ENCODE measurements at places on chromosomes 1 and 21. TPM values are rescaled to one million over a fixed set of nuclear protein-coding genes. Genes with fewer than 3 reads are reported as not detected.

Gene RGS16
- total RNA-seq: 2.2 TPM

Gene SH2D2A
- 0.98 TPM for total RNA-seq

Gene LRRC3
- 1.1 TPM for total RNA-seq

Gene TSPAN1
- 2.3 TPM for total RNA-seq

Gene RYR2
- 392 TPM for total RNA-seq

Gene UQCRHL
- total RNA-seq: 5.5 TPM

Gene CFH
- total RNA-seq: 271 TPM

DNA sequence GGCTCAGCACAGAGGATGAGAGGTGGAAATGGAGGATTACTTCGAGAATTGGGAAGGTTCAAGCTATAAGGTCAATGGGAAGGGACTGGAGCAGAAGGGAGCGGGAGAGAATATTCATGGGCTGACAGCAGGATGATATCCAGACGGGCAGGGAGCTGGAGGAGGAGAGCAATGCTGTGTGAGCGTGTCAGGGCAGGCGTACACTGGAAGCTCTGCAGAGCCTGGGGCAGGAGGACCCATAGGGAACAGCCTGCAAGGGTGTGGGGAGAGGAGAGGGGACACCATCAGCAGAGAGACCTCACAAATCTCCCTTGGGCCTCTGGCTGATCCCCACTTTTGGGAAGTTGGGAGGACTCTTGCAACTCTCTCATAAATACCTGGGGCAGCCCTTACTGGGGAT is 13.7 kb downstream of the CSF1 start:
- no peak for DNase-seq

GRCh38 chr1:54376430-54377039 is 29.7 kb downstream of the SSBP3 start:
- DNase-seq: no peak

DNA sequence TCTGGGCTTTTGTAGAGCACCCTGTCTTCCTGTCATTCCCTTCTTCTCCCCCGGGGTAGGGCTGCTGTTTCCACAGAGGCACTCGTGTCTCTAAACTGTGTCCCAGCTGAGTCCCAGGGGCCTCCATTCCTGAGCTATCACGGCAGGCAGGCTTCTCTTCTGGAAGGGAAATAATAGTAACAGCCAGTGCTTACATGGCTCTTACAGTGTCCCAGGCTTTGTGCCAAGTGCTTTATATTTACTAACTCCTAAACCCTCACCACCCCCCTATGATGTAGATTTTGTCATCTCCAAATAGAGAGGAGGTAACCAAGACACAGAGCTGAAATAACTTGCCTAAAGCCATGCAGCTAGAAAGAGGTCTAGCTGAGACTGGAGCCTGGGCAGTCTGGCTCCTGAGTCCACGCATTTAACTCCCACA is 1.4 kb upstream of the CELF3 start:
- no peak for DNase-seq

DNA sequence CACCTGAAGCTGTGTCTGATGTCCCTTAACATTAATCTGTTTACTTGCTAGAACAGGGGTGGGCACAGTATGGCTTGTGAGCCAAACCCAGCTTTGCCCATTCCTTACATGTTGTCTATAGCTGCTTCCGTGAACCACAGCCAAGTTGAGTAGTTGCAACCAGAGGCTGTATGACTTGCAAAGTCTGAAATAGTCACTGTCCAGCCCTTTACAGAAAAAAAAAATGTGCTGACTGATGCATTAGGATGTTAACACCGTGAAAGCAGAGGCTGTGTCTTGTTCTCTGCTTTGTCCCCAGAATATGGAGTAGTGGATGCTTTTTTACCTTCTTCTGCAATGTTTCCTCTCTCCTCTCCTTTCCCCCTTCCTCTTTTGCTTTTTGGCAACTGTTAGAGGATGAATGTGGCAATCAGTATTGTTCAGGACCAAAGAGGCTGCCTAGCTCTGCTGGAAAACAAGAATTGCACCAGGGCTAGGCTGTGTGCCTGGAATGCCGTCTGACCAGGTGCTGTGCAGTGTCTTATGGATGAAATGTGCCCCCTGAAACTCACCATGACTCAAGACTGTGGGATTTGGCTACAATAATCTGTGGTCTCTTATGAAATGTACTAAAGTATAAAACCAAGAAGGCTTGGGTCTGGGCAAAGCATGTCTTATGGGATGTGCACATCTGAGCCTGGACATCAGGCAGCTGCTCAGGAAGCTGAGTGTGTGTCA is 79.6 kb upstream of the GCLM start:
- peak; percentile 26 for DNase-seq

DNA sequence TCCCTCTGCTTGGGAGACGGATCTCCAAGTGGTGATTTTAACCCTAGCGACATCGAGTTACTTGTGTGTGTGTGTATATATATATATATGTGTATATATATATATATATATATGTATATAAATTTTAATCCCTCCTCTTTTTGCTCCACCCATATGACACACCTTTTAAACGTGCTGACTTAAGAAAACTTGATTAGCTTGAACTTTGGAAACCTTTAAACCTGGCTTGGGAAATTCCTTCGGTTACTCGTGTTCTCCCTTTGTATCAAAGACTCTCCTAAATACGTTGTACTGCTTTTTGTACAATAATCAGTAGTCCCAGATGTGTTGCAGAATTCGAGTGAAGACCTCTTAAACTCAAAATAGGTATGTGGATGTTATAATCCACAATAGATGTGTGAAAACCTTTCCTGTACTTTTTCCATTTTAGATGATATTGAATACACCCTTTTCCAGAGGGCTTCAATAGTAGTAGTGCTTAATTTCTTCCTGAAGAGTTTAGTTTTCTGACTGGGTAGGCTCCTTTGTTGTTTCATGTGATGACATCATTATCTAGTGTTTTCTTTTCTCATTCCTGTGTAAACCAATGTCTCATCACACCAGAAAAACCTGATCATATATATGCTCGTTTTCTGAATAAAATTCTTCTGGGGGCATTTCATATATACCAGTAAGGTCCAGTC is 1.4 kb downstream of the RNF11 start:
- DNase-seq: no peak

DNA sequence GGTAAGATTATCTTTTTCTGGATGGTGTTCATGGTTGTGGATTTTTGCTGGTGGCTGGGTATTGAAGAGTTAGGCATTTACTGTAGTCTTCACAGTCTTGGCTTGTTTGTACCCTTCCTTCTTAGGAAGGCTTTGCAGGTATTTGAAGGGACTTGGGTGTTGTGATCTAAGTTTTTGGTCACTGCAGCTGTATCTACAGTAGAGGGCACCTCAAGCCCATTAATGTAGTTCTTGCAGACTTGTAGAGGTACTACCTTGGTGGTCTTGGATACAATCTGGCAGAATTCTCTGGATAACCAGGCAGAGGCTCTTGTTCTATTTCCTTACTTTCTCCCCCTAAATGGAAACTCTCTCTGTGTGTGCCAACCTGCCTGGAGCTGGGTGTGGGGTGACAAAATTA is 155.8 kb upstream of the BRINP3 start:
- no peak for DNase-seq

DNA sequence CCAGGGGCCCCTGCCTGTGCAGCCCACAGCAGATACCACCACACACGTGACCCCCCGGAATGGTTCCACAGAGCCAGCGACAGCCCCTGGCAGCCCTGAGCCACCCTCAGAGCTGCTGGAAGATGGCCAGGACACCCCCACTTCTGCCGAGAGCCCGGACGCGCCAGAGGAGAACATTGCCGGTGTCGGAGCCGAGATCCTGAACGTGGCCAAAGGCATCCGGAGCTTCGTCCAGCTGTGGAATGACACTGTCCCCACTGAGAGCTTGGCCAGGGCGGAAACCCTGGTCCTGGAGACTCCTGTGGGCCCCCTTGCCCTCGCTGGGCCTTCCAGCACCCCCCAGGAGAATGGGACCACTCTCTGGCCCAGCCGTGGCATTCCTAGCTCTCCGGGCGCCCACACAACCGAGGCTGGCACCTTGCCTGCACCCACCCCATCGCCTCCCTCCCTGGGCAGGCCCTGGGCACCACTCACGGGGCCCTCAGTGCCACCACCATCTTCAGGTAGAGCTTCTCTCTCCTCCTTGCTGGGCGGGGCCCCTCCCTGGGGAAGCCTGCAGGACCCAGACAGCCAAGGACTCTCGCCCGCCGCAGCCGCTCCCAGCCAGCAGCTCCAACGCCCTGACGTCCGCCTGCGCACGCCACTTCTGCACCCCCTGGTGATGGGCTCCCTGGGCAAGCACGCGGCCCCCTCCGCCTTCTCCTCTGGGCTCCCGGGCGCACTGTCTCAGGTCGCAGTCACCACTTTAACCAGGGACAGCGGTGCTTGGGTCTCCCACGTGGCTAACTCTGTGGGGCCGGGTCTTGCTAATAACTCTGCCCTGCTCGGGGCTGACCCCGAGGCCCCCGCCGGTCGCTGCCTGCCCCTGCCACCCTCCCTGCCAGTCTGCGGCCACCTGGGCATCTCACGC is 51.0 kb downstream of the COL18A1 start:
- no peak for DNase-seq

DNA sequence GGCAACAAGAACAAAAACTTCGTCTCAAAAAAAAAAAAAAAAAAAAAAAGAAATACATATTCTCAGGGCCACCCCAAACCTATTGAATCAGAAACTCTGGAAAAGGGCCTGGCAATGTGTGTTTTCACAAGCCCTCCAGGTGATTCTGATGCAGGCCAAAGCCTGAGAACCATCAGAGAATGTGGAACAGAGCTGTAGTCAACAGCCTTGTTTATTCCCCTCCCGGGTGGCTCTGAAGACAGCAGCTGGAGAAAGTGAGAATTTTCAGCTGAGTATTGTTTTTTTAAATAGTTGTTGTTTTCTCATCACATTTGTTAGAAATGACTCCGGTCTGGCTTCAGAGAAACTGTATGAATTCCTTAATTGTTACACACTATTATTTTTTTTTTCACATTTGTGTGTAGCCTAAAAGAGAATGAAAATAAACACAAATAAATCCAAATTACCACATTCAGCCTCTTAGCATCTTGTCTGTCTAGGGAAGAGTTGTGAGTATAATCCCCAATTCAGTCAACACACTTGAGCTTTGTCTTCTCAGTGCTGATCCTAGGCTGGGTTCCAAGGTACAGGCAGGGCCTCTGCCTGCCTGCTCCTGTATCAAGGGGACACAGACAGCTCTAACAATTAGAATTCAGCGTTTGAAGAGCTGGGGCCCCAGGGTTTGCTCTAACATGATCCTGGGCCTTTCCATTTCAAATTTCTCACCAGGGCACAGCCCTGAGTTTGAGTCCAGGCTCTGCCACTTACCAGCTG is 6.6 kb upstream of the AZIN2 start:
- DNase-seq: no peak

DNA sequence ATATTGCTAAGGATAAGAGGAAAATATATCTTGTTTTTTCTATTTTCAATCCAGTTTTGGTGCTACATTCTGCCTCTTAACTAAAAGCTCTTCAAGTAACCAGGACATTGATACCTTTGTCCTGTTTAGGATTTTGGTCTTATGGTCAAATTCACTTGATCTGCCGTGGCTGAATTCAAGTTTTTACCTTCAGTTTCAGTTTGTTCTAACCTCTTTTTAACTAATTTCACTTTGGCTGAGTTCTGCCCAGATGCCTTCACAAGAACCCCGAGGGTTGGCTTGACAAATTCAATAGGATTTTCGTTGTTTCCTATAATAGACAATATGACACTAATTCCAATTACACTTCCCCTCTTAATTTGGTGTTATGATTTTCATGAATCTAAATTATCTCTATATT is 84.5 kb upstream of the C1orf21 start:
- no peak for DNase-seq

GRCh38 chr1:39969531-39970270 is 14.8 kb downstream of the MFSD2A start:
- DNase-seq: no peak

DNA sequence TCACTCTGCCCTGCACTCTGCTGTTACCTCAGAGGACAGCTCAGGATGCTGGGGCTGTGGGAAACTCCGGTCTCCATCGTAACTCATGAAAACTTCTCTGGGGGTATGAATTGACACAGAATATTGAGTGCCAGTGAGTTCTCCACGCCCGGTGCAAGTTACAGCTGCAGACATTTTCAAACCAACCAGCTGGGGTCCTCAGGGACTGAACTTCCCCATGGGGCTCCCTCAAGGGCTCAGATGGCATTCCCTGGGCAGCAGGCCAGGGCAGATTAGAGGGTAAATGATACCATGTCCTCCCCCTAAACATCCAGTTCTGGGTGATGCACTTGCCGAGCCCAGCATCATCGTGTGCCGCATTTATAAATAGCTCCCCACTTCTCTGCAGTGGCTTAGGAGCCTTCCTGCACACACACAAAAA is 27.8 kb upstream of the CCSAP start:
- DNase-seq: peak; percentile 62

GRCh38 chr1:26923711-26924110 is 2.2 kb downstream of the NUDC start:
- no peak for DNase-seq

DNA sequence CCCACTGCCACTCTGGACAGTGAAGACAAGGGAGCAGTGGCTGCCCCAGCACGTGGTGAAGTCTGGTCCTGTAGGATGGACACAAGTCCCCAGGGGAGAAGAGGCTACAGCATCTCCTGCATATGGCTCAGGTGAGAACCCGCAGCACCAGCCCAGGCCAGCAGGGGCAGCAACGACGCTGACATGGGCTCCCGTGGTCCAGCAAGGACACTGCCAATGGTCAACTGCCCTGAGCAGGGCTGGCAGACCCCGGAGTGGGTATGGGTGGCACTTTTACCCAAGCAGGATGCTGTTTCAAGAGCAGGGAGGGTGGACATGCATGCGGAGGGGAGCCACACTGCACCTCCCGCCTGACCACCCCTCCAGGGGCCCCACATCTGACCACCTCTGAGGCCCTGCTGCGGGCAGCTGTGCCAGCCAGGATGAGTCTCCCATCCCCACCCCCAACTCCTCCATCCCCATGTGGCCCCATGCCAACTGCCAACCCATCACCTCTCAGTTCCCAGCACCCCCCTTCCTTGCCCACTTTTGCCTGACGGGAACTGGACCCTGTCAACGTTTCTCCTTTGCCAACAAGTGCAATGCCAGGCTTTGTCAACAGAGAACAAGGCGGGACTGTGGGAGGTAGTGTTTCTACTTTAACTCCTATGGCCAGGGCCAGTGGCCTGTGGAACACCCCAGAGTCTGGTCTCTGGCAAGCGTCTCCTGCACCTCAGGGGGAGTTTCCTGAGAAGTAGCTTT is 8.6 kb downstream of the MORN1 start:
- DNase-seq: no peak

DNA sequence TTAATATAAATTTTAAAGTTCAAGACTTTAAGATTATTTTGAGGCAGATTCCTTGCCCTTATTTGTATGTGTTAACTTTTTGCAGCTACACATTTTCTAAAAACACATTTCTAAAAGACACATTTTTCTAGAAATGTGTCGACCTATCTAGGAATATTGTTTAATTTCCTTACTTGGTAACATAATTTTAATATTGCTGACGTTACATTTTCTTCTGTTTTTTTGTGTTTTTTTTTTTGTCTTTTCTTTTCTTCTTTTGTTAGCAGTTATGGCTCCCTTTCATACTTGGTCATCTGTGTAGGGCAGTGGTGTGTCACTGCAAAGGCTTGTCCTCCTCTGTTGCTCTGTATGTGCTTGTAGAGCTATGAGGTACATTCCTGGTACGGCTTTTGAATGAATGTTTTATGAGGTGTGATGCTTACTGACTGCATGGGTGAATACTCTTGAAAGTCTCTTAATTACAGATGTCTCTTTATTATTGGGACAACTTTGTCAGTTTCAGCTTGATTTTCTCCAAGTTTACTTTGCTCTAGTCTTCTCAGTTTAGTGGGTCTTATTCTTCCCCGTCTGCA is 30.1 kb downstream of the LRRC8D start:
- no peak for DNase-seq
